ENCODE measurements at places on chromosomes 3 and 15.
A peak's percentile ranks its signal among the peaks of the same experiment; 100 is the strongest.

GRCh38 chr3:50444213-50444612 lies 59.2 kb downstream of the CACNA2D2 start:
- no peak for DNase-seq

DNA sequence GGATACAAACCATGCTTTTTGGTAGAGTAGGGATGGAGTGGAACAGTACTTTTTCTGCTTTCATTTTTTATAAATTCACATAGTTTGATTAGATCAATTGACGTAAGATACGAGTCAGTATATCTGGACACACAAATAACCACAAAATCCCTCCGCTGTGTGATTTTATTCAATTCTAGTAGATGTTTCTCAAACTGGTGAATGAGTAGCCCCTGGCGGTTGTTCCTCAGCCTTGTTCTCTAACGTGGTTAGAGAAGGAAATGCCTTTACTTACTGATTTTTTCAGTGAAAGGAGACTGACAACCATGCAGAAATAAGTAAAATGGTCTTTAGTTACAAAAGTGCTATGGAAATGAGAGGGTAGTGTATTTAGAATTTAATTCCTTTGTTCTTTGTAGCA lies 161.0 kb downstream of the TCF12 start:
- no peak for DNase-seq

DNA sequence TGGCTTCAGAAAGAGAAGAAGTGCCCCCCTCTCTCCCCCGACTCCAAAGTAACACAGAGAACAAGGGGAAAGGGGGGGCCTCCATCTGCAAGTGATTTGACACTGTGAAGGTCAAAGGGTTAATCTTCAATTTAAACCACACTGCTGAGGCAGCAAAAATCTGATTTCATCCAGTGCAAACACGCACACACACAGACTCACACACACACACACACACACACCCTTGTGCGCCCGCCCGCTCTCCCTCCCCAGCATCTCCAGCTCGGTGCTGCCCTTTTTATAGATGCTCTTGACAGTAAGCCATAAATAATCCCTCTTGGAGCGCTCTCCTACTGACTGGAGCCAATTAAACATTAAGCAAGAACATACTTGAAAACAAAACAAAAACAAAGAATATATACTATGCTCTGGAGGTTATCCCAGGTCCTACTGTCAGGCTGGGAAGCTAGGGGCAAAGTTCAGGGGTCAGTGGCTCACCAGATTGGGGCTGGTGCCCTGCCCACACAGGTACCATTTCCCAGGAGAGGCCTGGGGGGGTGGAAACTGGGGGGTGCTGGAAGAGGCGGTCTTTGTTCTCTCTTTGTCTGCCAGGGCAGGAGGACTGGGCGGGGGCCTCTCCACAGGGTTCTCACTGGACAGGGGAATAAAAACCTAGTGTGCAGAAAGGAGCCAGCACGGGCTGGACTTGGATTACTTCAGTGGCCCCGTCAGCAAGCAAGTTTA lies 16.3 kb downstream of the BMF start:
- DNase-seq, result no peak

DNA sequence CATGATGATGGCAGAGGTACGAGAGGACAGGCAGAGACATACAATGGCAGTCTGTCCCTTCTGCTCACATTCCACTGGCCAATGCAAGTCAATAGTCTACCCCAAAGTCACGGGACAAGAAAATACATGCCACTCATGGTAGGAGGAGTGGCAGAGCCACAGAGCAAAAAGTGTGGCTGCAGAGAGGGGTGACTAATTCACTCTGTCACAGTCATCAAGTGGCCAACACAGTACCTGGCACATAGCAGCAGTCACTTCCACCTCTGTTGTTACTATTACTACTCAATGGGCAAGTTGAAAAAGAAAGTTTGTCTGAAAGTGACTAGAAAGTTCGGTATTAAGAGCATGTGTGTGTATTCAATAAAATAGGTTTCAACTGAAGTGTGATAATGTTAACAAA lies 91.4 kb downstream of the SMAD3 start:
- DNase-seq, result no peak

GRCh38 chr3:156867920-156868319 lies 41.8 kb downstream of the LEKR1 start:
- no peak for DNase-seq

GRCh38 chr3:129672412-129672811 lies 65.9 kb upstream of the PLXND1 start:
- DNase-seq, result no peak

- DNase-seq, result no peak
Observed at GRCh38 chr15:73969151-73969759, 22.8 kb downstream of the STOML1 start.

DNA sequence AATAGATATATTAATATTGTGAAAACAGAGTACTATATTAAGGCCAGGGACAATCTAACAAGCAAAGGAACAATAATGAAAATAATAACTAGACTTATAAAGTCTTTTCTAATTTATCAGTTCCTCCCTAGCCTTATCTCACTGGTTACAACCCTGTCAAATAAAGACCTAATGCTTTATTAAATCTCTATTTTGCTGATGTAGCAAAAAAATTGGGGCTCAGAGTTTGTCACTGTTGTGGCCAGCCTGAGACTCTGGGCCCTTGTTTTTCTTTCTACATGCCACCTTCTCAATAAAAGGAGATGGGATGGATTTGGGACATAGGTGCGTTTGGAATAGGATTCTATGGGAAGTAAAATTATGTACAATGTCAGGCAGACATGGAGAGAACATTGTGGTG lies 937.0 kb downstream of the IGSF11 start:
- DNase-seq, result no peak

- DNase-seq, result peak; percentile 25
Observed at GRCh38 chr3:69013253-69014021, at the start of gene EOGT. Gene EOGT (minus strand): TSS chr3:69013684. CDS start chr3:69009846, 3,838 bp downstream.

DNA sequence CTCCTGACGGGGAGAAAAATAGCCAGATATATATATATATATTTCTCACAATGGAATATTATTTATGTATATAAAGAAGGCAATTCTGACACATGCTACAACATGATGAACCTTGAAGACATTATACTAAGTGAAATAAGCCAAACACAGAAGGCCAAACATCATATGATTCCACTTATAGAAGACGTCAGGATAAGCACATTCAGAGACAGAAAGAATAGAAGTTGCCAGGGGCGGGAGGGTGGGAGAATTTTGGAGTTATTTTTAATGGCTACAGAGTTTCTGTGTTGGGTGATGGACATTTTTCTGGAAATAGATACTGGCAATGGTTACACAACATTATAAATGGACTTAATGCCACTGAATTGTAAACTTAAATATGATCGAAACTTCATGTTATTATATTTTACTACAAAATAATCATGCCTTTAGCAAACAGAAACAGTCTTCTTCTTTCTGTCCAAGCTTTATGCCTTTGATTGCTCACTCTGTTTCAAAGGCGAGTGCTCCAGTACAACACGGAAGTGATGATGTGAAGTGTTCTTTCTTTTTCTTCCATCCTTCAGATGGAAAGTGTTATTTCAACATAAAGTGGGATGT lies 514.0 kb downstream of the OCA2 start:
- DNase-seq, result no peak

DNA sequence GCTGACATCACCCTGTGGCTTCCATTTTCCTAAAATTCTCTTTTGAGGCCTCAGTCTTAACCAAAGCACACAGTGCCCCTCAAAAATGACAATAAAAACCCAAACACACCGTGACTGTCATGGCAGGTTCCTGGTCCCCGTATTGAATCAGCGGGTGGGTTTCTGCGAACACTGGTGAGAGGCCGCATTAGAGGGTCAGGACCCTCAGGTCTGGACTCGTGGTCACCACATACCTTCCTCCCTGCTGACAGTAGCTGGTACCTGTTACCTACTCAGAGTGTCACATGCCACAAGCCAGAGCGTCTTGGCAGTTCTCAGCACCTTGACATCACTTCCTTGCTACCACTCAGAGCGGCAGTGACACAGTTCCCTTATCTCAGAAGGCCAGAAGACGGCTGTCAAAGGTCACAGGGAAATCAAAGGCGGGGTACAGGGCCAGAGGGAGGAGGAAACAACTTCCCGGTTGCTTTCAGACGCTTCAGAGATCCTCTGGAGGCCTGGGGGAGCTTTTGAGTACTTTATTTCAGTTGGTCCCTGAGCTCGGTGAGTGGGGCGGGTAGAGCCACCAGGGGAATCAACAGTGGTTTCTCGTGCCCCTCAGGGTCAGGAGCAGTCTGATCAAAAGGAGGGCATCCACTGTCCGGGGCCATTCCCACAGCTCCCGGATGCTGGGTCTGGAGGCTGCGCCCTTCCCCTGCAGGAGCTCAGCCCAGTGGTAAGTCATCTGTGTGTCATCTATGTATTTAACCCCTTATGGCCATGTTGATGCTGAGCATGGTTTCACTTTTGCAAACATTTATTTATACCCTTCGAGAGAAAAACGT lies at the start of the genes CCR5AS and CCRL2:
Gene CCR5AS (minus strand): TSS at position 279 of the 824 bp plus-strand sequence.
Gene CCRL2 (plus strand): TSS at position 472 of the 824 bp plus-strand sequence. CDS start 821 bp downstream, outside the sequence.
- no peak for DNase-seq

- no peak for DNase-seq
Observed at GRCh38 chr15:32888221-32888761, 170.5 kb downstream of the GREM1 start.

GRCh38 chr3:41209646-41210045 lies 10.3 kb downstream of the CTNNB1 start:
- DNase-seq, result no peak

DNA sequence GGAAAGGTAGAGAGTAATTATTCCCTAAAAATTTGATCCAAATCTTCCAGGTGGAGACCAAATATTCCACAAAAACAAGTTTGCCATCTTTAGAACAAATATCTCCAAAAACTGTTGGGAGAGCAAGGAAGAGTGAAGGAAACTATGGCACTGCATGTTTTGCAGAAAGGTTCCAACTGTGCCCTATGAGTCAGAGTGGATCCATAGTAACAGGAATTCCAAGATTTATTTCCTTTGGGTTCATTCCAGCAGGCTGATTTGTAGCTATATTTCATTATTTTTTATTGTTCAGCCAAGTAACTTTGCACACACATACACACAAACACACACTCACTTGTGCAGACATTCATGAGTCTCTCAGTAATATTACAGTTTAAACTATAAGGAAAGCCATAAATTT lies 459.7 kb upstream of the EPHA6 start:
- DNase-seq, result no peak

- DNase-seq, result no peak
Observed at GRCh38 chr3:188775412-188775811, 396.4 kb upstream of the TPRG1 start.

DNA sequence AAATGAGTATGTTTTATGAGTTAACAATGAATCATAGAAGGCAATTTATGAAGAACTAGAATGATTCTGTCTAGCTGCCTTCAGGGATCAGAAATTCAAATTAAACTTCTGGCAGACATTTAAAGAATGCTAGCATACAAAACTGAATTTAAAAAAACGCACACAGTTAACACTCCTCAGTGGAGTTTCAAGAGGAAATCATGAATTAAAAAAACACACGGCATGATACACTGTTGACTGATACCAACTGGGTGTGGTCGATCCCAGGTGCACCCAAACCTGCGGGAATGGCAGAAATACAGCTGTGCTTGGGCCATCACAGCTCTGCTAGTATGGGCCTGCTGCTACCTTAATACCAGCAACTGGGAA lies 526.0 kb downstream of the FOXP1 start:
- no peak for DNase-seq

DNA sequence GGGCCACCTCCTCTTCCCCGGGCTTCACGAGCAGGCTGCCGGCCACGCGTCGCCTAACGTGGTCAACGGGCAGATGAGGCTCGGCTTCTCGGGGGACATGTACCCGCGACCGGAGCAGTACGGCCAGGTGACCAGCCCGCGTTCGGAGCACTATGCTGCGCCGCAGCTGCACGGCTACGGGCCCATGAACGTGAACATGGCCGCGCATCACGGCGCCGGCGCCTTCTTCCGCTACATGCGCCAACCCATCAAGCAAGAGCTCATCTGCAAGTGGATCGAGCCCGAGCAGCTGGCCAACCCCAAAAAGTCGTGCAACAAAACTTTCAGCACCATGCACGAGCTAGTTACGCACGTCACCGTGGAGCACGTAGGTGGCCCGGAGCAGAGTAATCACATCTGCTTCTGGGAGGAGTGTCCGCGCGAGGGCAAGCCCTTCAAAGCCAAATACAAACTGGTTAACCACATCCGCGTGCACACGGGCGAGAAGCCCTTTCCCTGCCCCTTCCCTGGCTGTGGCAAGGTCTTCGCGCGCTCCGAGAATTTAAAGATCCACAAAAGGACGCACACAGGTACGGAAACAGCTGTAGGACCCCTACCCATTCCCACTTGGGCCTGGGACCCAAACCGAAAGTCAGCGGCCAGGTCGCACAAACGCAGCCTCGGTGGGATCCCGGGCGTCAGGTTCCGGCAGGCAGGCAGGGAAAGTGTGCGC lies 1.5 kb downstream of the ZIC1 start:
- no peak for DNase-seq

- DNase-seq, result no peak
Observed at GRCh38 chr15:100727291-100727851, 125.0 kb downstream of the ASB7 start.

GRCh38 chr3:31065765-31066164 lies 171.3 kb upstream of the GADL1 start:
- no peak for DNase-seq

DNA sequence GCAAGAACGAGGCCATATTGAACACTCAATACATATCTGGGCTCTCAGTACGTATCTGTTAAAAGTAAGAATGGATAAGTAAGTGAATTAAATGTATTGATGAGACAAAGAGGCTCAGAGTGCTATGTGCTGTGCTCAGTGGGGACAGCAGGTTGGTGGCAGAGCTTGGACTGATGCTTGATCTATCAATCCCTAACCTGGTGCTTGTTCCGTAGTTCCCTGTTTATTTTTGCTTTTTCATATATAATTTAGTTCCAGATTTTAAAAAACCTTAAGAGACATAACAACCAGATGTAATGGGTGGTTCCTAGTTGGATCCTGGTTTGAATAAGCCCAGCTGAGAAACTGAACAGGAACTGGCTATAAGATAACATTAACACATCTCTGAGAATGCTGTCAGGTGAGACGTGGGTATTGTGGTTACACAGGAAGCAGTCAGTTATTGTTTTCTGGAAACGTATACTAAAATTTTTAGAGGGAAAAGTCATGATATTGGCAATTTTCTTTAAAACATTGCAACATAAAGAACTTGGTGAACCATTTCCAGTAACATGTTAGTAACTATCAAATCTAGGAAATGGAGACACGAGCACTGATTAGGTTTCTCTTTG lies 120.5 kb downstream of the FOXB1 start:
- DNase-seq, result no peak

GRCh38 chr3:184543256-184543655 lies 18.3 kb upstream of the EPHB3 start:
- DNase-seq, result no peak

GRCh38 chr3:140455521-140456214 lies 222.2 kb upstream of the TRIM42 start:
- DNase-seq, result no peak

DNA sequence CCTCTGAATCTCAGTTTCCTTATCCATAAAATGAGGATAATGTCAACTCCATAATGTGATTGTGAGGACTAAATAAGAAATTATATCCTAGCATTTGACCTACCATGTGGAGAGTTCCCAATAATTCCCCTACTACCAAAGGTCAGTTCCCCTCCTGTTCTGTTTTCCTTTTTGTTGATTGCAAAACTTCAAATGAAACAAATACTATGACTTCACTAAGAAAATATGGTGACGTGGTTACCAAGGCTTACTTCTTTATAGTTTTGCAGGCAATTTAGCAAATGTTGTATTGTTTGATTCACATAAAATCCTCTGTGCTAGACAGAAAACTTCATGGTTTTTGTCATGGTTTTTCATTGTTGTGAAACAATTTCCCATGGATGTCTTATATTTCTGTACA lies 153.8 kb upstream of the RORA start:
- no peak for DNase-seq

- DNase-seq, result no peak
Observed at GRCh38 chr3:167151636-167152035, 228.5 kb downstream of the ZBBX start.

GRCh38 chr3:15055019-15055557 lies 10.0 kb downstream of the MRPS25 start:
- DNase-seq, result no peak

All from cortex of kidney (tissue), 1 donor.